ENCODE measurements at places on chromosomes 6 and 20. TPM values are rescaled to one million over a fixed set of nuclear protein-coding genes. Genes with fewer than 3 reads are reported as not detected.

GRM4 gene
- polyA plus RNA-seq = 0.03 TPM

ENPP5 gene
- polyA plus RNA-seq = not detected

- peak; percentile 42 for DNase-seq
Observed at GRCh38 chr6:15754035-15754705, 91.3 kb upstream of the DTNBP1 start.

DNA sequence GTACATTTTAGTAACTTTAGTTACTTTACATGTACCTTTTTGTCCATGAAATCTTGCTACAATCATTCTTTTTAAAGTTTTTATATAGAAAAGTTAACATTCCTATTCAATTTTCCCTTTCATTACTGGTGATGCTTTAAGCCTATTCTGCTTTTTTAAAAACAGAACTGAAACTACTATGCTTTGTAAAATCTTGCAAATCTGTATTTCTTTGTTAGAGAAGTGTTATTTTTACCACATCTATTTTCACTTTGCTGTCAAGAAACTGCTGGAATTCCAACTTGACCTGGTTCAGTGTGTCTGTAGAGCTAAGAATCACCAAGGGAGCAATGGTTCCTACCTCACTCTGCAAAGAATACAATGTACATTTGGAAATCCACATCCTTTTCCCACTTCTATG lies 21.8 kb upstream of the SAMD5 start:
- no peak for DNase-seq

ZNF391 gene
- polyA plus RNA-seq = 0.20 TPM

DNA sequence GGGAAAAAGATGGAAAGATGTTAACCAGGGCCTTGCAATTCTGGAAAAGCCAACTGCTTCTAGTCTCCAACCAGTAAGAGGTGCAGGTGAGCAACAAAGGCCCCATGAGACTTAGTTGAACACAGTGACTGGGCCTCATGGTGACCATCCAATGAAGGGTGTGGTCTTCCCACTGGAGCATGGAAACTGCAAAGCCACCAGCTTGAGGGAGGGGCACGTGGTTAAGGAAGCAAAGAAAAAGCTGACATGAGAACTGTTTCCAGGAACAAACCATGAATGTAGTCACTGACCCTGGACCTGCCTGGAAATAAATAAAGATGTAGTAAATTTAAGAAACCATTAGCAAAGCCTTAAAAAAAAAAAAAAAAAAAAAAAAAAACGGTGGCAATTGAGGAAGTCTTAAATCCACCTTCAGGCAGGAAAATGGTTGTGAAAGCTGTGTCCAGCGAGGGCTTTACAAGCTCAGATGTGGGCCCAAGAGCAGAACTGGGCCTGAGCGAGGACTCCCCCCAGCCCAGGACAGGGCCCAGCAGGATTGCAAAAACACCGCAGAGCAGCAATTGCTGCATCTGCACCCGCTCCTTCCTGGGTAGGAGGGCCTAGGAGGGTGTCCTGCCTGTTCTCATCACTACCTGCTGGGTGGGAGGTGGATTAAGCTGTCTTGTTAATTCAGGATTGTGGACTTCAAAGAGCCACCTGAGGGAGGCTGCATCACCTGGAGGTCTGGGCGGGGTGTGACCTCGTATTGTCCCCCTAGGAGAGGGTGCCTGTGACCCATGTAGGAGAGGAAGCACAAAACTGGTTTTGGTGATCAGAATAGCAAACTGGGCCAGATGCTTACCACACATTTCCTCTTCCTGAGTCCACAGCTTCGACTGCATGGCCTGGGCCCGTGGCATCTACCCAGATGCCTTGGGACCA lies 10.3 kb downstream of the GFRA4 start:
- no peak for DNase-seq

ZC2HC1B gene
- not detected for polyA plus RNA-seq

TRIM15 gene
- not detected for polyA plus RNA-seq

SFT2D1 gene
- 42.1 TPM for polyA plus RNA-seq

OPN5 gene
- polyA plus RNA-seq = not detected

GRCh38 chr6:34332251-34333198 lies 59.9 kb downstream of the NUDT3 start:
- no peak for DNase-seq

PRR3 gene
- 16.7 TPM for polyA plus RNA-seq

GRCh38 chr20:56865055-56865454 lies 235.9 kb downstream of the TFAP2C start:
- no peak for DNase-seq

WFDC12 gene
- polyA plus RNA-seq = not detected

- no peak for DNase-seq
Observed at GRCh38 chr6:93749191-93749590, 329.8 kb upstream of the EPHA7 start.

GRCh38 chr6:154440422-154441043 lies 70.0 kb downstream of the CNKSR3 start:
- no peak for DNase-seq

DNA sequence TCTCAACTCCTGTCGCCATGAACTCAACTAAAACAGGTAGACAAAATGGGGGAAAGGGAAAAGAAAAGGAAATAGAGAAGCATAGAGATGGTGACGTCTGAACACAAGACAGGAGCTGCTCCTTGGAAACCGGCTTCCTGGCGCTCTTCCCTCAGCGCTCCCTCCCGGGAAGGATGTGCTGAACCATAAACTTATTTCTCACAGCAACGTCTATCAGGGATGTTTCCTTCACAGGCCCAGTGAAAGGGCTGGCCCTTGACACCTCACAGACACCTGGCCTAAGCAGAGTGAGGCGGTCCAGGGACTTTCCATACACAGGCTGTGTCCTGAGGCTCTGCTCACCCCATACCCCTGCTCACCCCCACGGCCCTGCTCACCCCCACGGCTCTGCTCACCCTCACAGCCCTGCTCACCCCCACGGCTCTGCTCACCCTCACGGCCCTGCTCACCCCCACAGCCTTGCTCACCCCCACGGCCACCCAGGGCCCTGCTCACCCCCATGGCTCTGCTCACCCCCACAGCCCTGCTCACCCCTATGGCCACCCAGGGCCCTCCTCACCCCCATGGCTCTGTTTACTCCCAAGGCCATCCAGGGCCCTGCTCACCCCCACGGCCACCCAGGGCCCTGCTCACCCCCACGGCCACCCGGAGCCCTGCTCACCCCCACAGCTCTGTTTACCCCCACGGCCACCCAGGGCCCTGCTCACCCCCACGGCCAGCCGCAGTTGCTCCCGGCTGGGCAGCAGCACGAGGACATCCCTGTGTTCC lies 653 bp downstream of the FRMD1 start:
- DNase-seq = no peak

GRCh38 chr6:160667639-160668481 lies 3.8 kb upstream of the LPA start:
- no peak for DNase-seq

GRCh38 chr6:39947611-39948068 lies 13.4 kb upstream of the MOCS1 start:
- DNase-seq = no peak

GRCh38 chr20:63295422-63295821 lies 2.4 kb downstream of the COL20A1 start:
- no peak for DNase-seq

HUS1B gene
- polyA plus RNA-seq = 0.39 TPM

- no peak for DNase-seq
Observed at GRCh38 chr6:4459996-4460395, 316.2 kb upstream of the CDYL start.

GRCh38 chr6:100382767-100383195 lies 81.9 kb downstream of the SIM1 start:
- no peak for DNase-seq

- no peak for DNase-seq
Observed at GRCh38 chr6:74199215-74199915, 503.4 kb downstream of the CD109 start.

SGK2 gene
- polyA plus RNA-seq = not detected

PRICKLE4 gene
- polyA plus RNA-seq = 0.72 TPM

DNA sequence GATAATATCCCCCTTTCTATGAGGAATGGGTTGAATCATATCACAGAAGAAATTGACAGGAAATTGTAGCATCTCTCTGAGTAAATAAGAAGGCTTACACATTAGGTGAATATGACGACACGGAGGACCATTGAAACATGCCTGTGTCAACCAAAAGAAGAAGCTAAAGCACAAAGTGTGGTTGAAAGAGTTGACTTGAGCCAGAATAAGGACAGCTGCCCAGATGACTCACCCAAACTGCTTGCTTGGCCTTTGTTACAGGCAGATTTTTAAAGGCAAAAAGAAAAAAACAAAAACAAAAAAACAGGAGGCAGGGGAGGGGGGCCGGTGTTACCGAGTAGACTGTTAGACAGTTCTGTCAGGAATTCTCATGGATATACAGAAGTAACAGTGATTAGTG lies 129.8 kb upstream of the EDN1 start:
- peak; percentile 57 for DNase-seq

- DNase-seq = no peak
Observed at GRCh38 chr6:15408758-15409157, 162.9 kb downstream of the JARID2 start.

- DNase-seq = no peak
Observed at GRCh38 chr6:2404211-2404929, 159.0 kb upstream of the GMDS start.

DNA sequence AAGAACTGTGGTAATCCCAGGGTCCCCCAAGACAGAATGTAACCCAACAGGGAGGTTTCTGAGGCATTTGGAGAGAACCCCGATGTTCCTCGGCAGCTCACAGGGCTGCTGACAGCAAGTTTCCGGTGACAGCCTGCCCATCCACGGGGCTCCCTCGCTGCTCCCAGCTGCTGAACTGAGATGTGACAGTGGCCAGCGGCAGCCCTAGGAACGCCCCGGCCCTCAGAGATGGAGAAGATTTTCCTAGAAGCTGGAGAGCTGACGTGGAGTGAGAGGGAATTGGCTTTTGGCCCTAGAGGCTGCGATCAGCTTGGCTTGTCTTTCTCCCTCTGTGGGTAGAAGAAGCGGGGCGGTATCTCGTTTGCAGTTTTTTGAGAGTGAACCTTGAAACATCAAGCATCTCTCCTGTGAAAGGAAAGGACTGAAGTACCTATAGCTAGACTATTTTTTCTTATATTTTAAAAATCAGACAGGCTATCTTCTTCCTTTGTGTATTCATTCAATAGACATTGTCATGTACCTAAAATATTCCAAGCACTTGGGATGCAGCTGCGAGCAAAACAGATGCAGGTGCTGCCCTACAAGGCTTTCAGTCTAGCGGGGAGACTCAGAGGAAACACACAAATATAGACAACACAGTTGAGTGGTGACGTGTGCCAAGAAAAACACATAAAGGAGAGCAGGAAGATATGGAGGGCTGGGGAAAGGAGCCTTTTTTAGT lies 28.4 kb upstream of the NFATC2 start:
- peak; percentile 17 for DNase-seq

CFB gene
- 6.1 TPM for polyA plus RNA-seq

- no peak for DNase-seq
Observed at GRCh38 chr6:154469306-154469935, 41.1 kb downstream of the CNKSR3 start.

DNA sequence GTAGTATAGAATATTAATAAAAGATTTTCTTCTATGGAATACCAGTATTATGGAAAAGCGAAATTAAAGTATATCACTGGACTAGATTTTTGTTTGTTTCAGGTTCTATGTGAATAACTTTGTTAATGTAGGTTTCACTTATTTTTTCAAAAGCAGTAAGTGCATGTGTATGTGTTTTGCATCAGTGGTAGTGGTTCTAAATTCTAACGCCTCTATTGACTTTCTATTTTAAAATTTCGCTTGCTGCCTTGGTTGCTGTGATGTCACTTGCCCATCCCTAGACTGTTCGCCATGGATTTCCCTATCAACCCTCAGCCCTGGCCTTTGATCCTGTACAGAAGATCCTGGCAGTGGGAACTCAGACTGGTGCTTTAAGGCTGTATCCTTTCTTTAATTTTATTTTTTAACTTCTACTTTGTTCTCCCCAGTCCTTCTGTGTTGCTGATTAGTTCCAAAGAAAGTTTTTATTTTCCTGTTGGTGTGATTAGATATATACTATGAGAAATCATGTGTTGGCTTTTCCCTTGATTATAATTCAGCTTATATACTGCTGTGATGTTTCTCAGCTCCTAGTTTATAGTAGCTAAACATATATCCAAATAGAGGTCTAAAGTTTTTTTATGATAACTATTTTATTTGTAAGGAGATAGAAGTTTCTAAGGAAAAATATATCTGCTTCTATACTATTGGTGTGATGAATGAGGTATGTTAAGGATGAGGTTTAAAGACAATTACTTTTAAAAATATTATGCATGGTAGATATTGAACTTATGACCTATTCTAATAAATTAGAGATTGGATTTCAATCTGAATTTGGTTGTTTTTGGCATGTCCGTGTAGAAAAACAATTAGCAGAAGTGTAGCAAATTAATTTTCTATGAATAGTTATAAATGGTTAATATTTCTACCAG lies 1.7 kb downstream of the STXBP5 start:
- DNase-seq = peak; percentile 5

HAO1 gene
- polyA plus RNA-seq = not detected

DNA sequence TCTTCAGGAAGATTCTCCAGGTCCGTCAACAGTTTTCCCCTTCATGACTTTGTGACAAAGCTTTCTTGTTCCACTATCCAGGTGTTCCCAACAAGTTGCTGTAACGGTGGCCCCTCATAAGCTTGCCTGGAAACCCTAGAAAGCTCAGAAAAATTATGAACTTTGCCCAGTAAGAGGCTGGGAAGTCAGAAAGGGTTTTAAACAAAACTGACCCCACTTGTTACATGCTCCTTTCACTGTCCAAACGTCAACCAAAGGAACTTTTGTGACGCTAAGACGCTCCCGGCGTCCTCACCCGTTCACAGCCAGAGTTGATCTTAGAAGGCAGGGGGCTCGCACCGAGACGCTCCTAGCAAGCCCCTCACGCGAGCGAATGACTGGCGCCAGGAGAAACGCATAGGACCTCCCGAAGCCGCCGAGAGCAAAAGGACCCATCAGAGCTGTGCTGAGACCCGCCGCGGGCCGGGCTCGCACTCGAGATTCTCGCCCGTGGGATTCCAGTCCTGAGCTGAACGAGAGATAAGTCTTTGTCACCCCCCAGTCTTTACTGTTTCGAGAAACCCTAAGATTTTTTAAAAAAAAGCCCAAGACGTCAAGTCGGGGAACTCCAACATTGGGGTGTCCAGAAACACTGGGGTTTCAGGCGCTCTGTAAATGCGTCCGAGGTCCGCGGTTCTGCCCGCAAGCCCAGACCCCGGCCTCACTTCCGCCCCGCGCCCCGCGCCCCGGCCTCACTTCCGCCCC lies 544 bp upstream of the ACAT2 start:
- DNase-seq = no peak

- no peak for DNase-seq
Observed at GRCh38 chr6:169019111-169019510, 234.5 kb downstream of the THBS2 start.

DNA sequence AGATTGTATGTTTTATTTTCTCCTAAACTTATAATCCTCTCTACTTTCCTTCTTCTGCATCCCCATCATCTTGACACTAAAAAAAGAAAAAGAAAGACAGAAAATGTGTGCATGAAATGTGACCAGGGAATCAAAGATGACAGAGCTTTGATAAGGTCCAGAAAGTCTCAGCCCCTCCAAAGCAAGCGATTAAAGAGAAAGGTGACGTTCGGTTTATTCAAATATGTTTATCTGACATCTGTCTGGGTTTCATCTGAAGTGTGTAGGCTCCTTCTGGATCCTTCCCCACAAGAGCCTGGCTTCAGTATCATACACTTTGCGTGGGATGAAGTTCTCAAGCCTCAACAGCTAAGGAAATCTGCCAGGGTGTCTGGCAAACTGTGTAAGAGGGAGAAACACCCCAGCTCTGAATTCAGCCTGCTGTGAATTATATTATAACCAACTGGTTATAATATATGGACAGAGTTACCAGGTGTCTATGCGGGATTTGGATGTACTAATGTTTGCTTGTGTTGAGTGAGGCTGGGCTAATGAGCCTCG lies 263.0 kb downstream of the ZNF217 start:
- no peak for DNase-seq

Data from IMR-90 (cell line).